ENCODE measurements at places on chromosomes 5 and 9. TPM values are rescaled to one million over a fixed set of nuclear protein-coding genes. Genes with fewer than 3 reads are reported as not detected.

HAVCR1 gene
- total RNA-seq = 37.7 TPM

LHX3 gene
- total RNA-seq = 0.12 TPM

RASGEF1C gene
- total RNA-seq = 0.11 TPM

PLEKHG4B gene
- 0.78 TPM for total RNA-seq

CLIC3 gene
- 1.7 TPM for total RNA-seq

SPINK4 gene
- not detected for total RNA-seq

RPS14 gene
- 3,076 TPM for total RNA-seq

AJM1 gene
- 4.0 TPM for total RNA-seq

SLC6A19 gene
- total RNA-seq = not detected

PIP5KL1 gene
- 1.5 TPM for total RNA-seq

ZNF782 gene
- 1.9 TPM for total RNA-seq

DMRT2 gene
- total RNA-seq = not detected

LRRC19 gene
- not detected for total RNA-seq

IL4 gene
- not detected for total RNA-seq

PCDHGA11 gene
- total RNA-seq = 0.02 TPM

CTXN3 gene
- total RNA-seq = not detected

CSNK1G3 gene
- total RNA-seq = 32.4 TPM

MBLAC2 gene
- 2.8 TPM for total RNA-seq

FCHO2 gene
- total RNA-seq = 13.9 TPM

IL5 gene
- not detected for total RNA-seq

FRRS1L gene
- 0.37 TPM for total RNA-seq

GDA gene
- 1.3 TPM for total RNA-seq

FOXE1 gene
- total RNA-seq = 4.2 TPM

TRIM7 gene
- total RNA-seq = 41.8 TPM

PPP3R2 gene
- not detected for total RNA-seq

GPR150 gene
- 0.07 TPM for total RNA-seq

ZNF300 gene
- total RNA-seq = 3.0 TPM

CDH9 gene
- total RNA-seq = not detected

PDLIM4 gene
- total RNA-seq = 0.26 TPM

HSPA9 gene
- 352 TPM for total RNA-seq

FBLL1 gene
- total RNA-seq = 0.24 TPM

PCDHGC4 gene
- total RNA-seq = not detected

C8G gene
- total RNA-seq = 1.9 TPM

SLC46A2 gene
- total RNA-seq = not detected

CCDC192 gene
- not detected for total RNA-seq

PCDHB15 gene
- total RNA-seq = 0.05 TPM

LCN9 gene
- total RNA-seq = not detected

SHC3 gene
- total RNA-seq = 0.80 TPM

NR2F1 gene
- 5.0 TPM for total RNA-seq

Measured in A549 treated with CpdA at 1 μM for 4 hours (cell line).